GM23338 (cell line): ENCODE measurements at places on chromosomes 5 and 9. TPM values are rescaled to one million over a fixed set of nuclear protein-coding genes. Genes with fewer than 3 reads are reported as not detected.

The SMAD5 gene
- 52.5 and 56.6 TPM in 2 replicates for total RNA-seq

- no peaks in the 10 kb centered on the region for H3K4me1 ChIP-seq
- no peak for DNase-seq
- no peaks in the 10 kb centered on the region for H3K27me3 ChIP-seq
These were observed 441.5 kb downstream of the RASEF start for GRCh38 chr9:82621447-82621846.

GRCh38 chr9:107707915-107708441 lies 218.4 kb upstream of the KLF4 start:
- H3K4me3 ChIP-seq, result no peak overlapping the region
- H3K4me1 ChIP-seq, result no peaks in the 10 kb centered on the region
- no peak overlapping the region for H3K27ac ChIP-seq

The TEX48 gene
- total RNA-seq, result not detected in 2 replicates

- DNase-seq, result no peak
- H3K36me3 ChIP-seq, result no peaks in the 10 kb centered on the region
- H3K4me1 ChIP-seq, result no peaks in the 10 kb centered on the region
- no peak overlapping the region for H3K4me3 ChIP-seq
- H3K27ac ChIP-seq, result no peak overlapping the region
These were observed 65.2 kb upstream of the RNU6ATAC start for GRCh38 chr9:134229466-134230091.

DNA sequence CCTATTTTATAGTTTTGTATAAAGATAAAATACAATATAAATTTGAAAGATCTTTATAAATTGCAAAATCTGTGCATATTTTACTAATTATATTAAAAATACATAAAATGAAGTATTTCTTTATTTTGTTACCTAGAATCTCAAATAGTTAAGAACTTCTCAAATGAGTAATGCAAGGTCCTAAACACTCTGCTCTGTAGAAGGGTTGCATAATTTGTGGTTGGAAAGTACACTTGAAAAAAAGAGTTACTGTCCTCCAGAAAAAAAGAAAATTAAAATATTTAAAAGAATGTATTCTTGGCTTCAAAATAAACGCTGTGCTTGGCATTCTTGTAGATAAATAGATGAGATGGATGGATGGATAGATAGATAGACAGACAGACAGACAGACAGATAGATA lies 428.8 kb upstream of the CDH6 start:
- peaks cover 6% of the 10 kb centered on the region; the same call in 1 of the 2 replicates for H3K4me1 ChIP-seq
- DNase-seq, result no peak
- H3K27me3 ChIP-seq, result no peaks in the 10 kb centered on the region
- H3K27ac ChIP-seq, result no peak overlapping the region

The HNRNPH1 gene
- 572 and 715 TPM in 2 replicates for total RNA-seq

The RANBP17 gene
- total RNA-seq, result 53.1 and 92.5 TPM in 2 replicates

DNA sequence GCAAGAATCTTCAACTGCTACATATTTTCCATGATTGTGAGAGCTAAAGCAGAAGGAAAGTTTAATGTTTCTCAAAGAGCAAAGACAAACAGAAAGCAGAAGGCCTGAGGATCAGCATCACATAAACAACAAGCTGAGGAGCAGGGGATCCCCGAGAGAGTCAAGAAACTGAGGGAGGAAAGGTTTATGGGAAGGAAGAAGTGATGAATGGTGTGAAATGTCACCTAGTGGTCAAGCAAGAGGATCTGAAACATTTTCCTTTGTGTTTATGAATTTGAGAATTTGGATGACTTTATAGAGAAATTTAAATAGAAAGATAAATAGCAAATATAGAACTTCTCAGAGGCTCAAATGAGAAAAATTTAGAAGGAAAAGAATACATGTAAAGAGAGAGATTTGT lies 481.9 kb downstream of the CHSY3 start:
- no peaks in the 10 kb centered on the region for H3K4me1 ChIP-seq
- H3K4me3 ChIP-seq, result no peak overlapping the region
- no peaks in the 10 kb centered on the region for H3K36me3 ChIP-seq
- H3K27me3 ChIP-seq, result no peaks in the 10 kb centered on the region
- peak; percentile 4 for DNase-seq
- H3K27ac ChIP-seq, result no peak overlapping the region

The TERT gene
- total RNA-seq, result 36.2 and 46.4 TPM in 2 replicates

DNA sequence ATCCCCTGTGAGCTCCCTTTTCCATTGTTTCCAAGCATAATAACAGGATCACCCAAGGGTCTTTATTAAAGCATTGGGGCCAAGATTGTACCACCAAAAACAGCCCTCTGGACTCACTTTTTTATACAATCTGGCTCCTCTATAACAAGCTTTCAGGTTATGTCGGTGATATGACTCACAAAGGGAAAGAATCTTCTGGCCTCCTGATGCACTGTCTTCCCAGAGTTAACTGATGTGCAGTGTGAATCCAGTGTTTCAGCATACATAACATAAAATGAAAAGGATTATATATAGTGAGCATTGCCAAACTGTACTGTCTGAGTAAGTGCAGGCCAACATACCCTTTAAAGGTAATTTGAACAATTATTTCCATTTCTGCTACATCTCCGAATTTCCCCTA lies 33.9 kb upstream of the MAN2A1 start:
- no peak overlapping the region for H3K4me3 ChIP-seq
- no peaks in the 10 kb centered on the region for H3K27me3 ChIP-seq

GRCh38 chr5:39459071-39459470 lies 34.3 kb upstream of the DAB2 start:
- no peaks in the 10 kb centered on the region; the same call in 1 of the 2 replicates for H3K27me3 ChIP-seq
- H3K4me1 ChIP-seq, result no peaks in the 10 kb centered on the region
- H3K27ac ChIP-seq, result no peak overlapping the region
- H3K36me3 ChIP-seq, result no peaks in the 10 kb centered on the region
- no peak overlapping the region for H3K4me3 ChIP-seq
- DNase-seq, result no peak

DNA sequence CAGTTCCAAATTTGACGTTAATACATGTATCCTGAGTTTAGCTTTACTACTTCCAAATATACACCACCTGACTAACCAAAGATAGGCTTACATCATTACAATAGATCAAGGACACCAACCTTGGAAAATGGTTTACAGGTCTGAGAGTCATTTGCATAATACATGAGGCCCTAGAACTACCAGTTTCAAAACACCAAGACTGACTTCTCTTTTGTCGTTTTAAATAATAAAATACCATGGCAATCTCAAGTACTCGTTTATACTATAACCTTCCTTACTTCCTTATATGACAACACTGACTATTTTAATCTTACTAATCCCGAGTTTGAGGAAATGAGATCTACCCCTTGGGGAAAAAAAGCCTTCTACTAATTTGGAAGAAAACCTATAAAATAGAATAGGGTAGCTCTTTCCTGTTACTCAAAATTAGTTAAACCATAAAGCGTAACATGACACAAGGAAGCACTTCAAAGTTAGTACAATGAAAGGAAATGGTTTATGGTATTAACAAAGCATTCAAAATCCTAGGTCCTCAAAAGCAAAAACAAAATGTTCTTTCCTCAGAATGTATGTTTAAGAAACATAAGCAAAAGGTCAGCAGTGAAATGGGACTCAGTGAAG lies 42.1 kb downstream of the UBQLN1 start:
- no peaks in the 10 kb centered on the region for H3K4me1 ChIP-seq
- H3K4me3 ChIP-seq, result no peak overlapping the region
- H3K27ac ChIP-seq, result no peak overlapping the region
- no peak for DNase-seq
- no peaks in the 10 kb centered on the region for H3K27me3 ChIP-seq

DNA sequence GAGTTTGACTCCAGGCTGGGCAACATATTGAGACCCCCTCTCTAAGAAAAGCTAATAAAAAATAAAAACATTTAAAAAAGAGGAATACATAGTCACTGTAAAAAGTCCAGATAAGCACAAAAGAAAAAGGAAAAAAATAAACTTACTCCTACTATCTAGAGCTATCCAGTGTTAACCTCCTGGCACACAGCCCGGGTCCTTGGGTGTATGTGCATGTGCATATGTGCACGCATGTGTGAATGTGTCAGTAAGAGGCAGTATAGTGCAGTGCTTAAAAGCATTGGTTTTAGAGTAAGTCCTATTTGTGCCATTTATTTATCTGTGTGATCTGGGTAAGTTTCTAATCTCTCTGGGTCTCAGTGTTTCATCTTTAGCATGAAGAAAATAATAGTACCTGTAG lies 26.7 kb downstream of the FAM219A start:
- no peaks in the 10 kb centered on the region for H3K36me3 ChIP-seq
- H3K27me3 ChIP-seq, result no peaks in the 10 kb centered on the region
- no peaks in the 10 kb centered on the region for H3K4me1 ChIP-seq
- no peak for DNase-seq
- H3K27ac ChIP-seq, result no peak overlapping the region

DNA sequence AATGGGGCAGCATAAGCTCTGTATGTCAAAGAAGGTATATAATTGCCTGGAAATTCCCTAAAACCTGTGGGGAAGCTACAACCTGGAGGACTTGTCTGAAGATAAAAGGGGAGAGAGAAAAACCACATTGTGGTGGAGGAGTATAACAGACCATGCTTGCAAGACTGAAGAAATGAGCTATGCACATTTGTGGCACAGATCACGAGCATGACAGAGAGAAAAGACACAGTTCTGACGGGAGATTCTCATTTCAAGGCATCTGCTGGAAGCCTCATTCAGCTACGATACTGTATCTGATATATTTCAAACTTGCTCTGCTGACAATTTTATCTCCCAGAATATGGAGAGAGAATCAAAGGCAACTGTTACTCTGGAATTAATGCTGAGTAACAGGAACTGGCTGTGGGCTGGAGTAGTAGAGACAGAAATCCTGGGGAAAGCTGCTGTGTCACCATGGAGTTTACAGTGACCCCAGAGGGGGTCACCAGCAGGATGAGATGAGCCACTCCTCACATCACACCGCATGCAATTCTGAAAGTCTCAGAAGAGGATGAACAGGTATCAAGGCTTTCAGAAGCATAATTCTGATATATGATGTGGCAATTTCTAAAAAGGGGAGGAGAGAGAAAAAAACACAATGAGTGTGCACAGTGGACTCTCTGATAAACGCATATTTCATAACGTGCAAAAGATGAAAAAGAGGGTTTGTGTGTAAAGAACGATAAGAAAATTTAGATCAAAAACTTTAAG lies 528.8 kb downstream of the IRX1 start:
- DNase-seq, result no peak
- no peak overlapping the region for H3K27ac ChIP-seq
- no peak overlapping the region for H3K4me3 ChIP-seq
- no peaks in the 10 kb centered on the region for H3K36me3 ChIP-seq

DNA sequence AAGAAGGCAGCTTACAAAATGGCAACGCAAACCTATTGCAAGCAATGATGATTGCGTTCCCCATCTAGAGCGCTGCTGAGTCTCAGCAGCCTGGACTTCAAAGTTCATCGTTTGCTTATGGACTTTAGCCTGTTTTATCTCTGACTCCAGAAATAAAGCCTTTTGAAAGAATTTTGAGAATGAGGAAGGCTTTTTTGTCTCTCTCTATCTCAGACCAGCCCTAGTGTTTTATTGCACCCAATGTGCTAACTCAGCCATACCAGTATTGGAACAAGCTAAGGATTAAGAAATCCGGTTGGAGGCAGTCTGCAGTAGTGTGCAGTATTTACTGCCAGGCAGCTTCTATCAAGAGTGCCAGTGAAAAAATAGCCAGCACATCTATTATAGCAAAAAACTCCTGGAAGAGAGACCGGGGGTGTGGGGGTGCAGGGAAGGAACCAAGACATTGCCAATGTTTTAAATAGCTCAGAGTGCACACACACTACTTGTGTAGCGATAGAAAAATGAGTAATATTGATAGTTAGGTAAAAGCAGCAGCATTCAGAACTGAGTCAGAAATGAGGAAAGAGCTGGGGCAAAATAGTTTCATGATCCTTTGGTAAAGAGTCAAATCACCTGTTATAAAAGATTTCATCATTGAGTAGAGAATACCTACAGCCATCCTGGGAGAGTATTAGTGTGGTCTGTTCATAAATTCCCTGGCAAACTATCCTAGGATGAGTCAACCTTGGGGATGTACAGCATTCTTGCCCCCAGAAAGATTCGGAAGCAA lies 219.0 kb downstream of the ZNF608 start:
- DNase-seq, result no peak
- no peak overlapping the region for H3K27ac ChIP-seq
- no peak overlapping the region for H3K4me3 ChIP-seq
- no peaks in the 10 kb centered on the region for H3K4me1 ChIP-seq

- H3K36me3 ChIP-seq, result no peaks in the 10 kb centered on the region
- no peak overlapping the region for H3K4me3 ChIP-seq
- H3K27ac ChIP-seq, result no peak overlapping the region
These were observed 567.0 kb downstream of the CETN3 start for GRCh38 chr5:89842531-89842930.

DNA sequence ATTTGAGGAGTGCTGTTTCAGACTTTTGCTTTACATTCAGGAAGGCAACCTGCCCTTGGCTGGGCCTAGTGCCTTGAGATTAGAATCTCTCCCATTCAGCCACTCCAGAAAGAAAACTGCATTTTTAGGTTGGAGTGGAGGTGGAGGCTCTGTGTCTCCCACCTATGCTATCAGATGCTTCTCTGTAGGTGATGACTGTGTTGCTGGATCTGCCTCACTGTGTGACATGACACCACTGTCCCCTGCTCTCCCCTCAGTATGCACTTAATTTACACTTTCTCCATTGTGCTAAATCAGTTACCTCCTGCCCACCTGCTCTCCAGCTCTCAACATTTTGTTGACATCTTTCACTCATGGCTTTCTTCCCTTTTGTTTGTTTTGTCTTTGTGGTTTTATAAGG lies 265.8 kb downstream of the TENT4A start:
- H3K4me3 ChIP-seq, result no peak overlapping the region
- H3K27me3 ChIP-seq, result no peaks in the 10 kb centered on the region
- no peaks in the 10 kb centered on the region for H3K36me3 ChIP-seq
- 0 out of 2 replicates have a peak, but pooled peaks cover 3% of the 10 kb centered on the region for H3K4me1 ChIP-seq
- no peak overlapping the region for H3K27ac ChIP-seq
- DNase-seq, result no peak

- H3K4me1 ChIP-seq, result peaks cover 46% of the 10 kb centered on the region
- no peak overlapping the region for H3K4me3 ChIP-seq
- H3K36me3 ChIP-seq, result no peaks in the 10 kb centered on the region
- H3K27ac ChIP-seq, result no peak overlapping the region
- peaks cover 14% of the 10 kb centered on the region; the same call in 1 of the 2 replicates for H3K27me3 ChIP-seq
- DNase-seq, result no peak
These were observed 49.9 kb downstream of the LMX1B start for GRCh38 chr9:126663661-126664072.

DNA sequence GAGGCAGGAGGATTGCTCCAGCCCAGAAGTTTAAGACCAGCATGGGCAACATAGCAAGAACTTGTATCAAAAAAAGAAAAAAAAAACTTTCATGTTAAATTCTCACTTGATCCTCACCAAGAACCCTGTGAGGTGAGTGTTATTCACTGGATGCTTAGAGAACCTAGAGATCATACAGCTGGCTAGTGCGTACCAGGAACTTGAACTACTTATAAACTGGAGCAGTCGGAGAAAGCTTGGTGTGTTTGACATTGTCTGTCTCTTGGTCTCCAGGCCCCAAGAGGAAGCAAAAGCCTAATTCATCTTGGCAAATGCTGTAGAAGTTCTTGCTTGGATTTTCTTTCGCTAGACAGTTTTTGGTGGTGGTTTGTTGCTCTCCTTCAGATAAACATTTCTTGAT lies 18.1 kb downstream of the TJP2 start:
- H3K4me3 ChIP-seq, result no peak overlapping the region
- H3K4me1 ChIP-seq, result peaks cover 11% of the 10 kb centered on the region
- no peak overlapping the region for H3K27ac ChIP-seq
- no peak for DNase-seq
- H3K36me3 ChIP-seq, result no peaks in the 10 kb centered on the region; the same call in 1 of the 2 replicates
- H3K27me3 ChIP-seq, result no peaks in the 10 kb centered on the region

- no peak overlapping the region for H3K4me3 ChIP-seq
- H3K36me3 ChIP-seq, result no peaks in the 10 kb centered on the region
- no peak for DNase-seq
- no peaks in the 10 kb centered on the region for H3K27me3 ChIP-seq
These were observed 26.7 kb upstream of the ECM2 start for GRCh38 chr9:92562461-92562967.
